Spleen (tissue), 13 donors: ENCODE measurements at places on chromosomes 1 and 21.
A peak's percentile ranks its signal among the peaks of the same experiment; 100 is the strongest.

DNA sequence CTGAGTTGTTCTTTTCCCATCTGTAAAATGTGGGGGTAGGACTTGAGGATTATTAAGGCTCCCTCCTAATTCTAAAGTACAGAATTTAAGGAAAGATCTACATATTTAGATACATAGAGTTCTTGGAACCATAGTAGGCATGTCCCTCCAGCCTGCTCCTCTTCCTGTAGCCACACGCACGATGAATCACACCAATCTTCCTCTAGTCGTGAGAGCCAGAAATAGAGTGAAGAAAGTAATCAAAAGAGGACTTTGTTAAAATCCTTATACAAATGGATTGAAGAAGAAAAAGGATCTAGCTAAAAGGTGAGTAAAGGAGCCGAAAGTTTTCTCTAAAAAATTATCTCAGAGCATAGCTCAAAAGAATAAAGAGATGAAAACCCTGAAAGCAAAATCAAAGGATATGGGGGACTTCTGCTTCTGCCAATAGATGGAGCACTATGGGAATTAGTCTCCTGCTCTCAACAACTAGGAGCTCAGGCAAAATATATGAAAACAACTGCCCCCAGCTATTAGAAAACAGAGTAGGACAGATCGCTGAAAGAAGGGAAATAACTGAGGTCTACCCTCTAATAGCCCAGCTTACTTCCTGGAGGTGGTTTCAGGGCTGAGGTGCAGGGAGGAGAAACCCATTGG lies 8.5 kb downstream of the C1orf141 start:
- no peak overlapping the region for H3K4me3 ChIP-seq
- H3K36me3 ChIP-seq = no peaks in the 10 kb centered on the region
- no peaks in the 10 kb centered on the region for H3K4me1 ChIP-seq

GRCh38 chr1:36530261-36530660 lies 47.5 kb upstream of the CSF3R start:
- H3K27ac ChIP-seq = no peak overlapping the region
- no peak for DNase-seq
- H3K4me3 ChIP-seq = no peak overlapping the region
- H3K36me3 ChIP-seq = no peaks in the 10 kb centered on the region

DNA sequence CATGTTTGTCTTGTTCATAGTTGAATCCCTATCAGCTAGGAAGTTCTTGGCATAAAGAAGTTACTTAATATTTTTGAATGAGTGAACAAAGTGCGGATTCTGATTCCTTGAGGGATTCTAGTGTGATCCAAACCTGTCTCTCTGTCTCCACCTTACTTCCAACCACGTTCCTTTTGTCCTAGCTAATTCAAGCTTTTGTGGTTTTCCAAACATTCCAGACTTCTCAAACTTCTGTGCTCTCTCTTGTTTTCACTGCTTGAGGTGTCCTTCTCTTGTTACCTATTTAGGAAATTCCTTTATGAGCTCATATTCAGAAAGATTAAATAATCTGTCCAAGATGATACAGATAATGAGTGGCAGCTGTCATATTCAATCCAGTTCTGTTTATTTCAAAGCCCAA lies 353.2 kb downstream of the PTBP2 start:
- no peak overlapping the region for H3K27ac ChIP-seq
- no peak for DNase-seq
- no peaks in the 10 kb centered on the region for H3K36me3 ChIP-seq

DNA sequence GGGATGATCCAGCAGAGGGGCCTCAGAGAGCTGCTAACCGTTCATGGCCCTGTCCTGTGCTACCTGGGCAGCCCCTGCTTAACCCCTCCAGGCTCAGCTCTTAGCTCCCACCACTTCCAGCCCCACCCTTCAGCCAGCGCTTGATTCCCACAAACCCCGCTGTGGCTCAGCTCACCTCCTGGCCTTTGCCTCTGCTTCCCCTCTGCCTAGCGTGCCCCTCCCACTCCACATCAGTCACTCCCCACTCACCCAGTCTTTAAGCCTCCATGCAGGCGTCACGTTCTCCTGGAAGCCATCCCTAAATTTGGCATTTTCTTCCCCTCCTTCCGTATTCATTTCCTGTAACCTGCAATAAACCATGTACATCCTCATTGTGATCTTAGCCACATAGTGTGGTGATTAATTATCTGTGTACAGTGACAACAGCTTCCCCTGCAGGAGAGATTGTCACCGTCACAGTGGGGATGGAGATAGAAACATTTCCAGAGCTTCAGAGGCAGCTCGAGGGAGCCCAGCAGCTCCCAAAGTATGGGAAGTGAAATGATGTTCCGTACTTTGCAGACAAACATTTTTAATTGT lies 65.5 kb downstream of the EPHB2 start:
- H3K27me3 ChIP-seq = no peaks in the 10 kb centered on the region
- H3K4me1 ChIP-seq = no peaks in the 10 kb centered on the region
- no peak overlapping the region for H3K27ac ChIP-seq
- H3K36me3 ChIP-seq = no peaks in the 10 kb centered on the region
- no peak for DNase-seq

- no peak for DNase-seq
- H3K27me3 ChIP-seq = no peaks in the 10 kb centered on the region
- peaks cover 26% of the 10 kb centered on the region for H3K4me1 ChIP-seq
- H3K36me3 ChIP-seq = no peaks in the 10 kb centered on the region
- H3K27ac ChIP-seq = peak overlapping the region; percentile 70
- no peak overlapping the region for H3K4me3 ChIP-seq
These were observed 18.0 kb downstream of the KIAA0319L start for GRCh38 chr1:35539073-35539823.

GRCh38 chr1:54716299-54717047 lies 812 bp downstream of the TTC4 start:
- H3K27ac ChIP-seq = no peak overlapping the region
- no peaks in the 10 kb centered on the region for H3K27me3 ChIP-seq
- peaks cover 24% of the 10 kb centered on the region for H3K36me3 ChIP-seq

GRCh38 chr1:39157304-39157703 lies 47.2 kb upstream of the MACF1 start:
- no peak for DNase-seq
- peaks cover 25% of the 10 kb centered on the region for H3K4me1 ChIP-seq
- no peaks in the 10 kb centered on the region for H3K36me3 ChIP-seq
- H3K27ac ChIP-seq = no peak overlapping the region
- H3K27me3 ChIP-seq = no peaks in the 10 kb centered on the region

GRCh38 chr1:60185684-60186083 lies 112.1 kb upstream of the C1orf87 start:
- H3K27ac ChIP-seq = no peak overlapping the region
- H3K36me3 ChIP-seq = no peaks in the 10 kb centered on the region
- H3K4me3 ChIP-seq = no peak overlapping the region
- H3K4me1 ChIP-seq = no peaks in the 10 kb centered on the region
- H3K27me3 ChIP-seq = no peaks in the 10 kb centered on the region
